ENCODE measurements at places on chromosomes 16 and 17. TPM values are rescaled to one million over a fixed set of nuclear protein-coding genes. Genes with fewer than 3 reads are reported as not detected.

ABCA3 gene
- under 0.01 TPM for total RNA-seq

MARVELD3 gene
- 50.8 TPM for total RNA-seq

KRT27 gene
- total RNA-seq = not detected

ETV4 gene
- total RNA-seq = 129 TPM

GRB7 gene
- 127 TPM for total RNA-seq

GJC1 gene
- not detected for total RNA-seq

RHBDL3 gene
- total RNA-seq = not detected

HBA2 gene
- total RNA-seq = not detected

CMTM4 gene
- total RNA-seq = 70.2 TPM

CBX8 gene
- total RNA-seq = 14.4 TPM

MPHOSPH6 gene
- 16.8 TPM for total RNA-seq

CBFA2T3 gene
- total RNA-seq = not detected

ATP2A3 gene
- 10.9 TPM for total RNA-seq

SLC47A1 gene
- total RNA-seq = not detected

KRT24 gene
- not detected for total RNA-seq

TPSAB1 gene
- not detected for total RNA-seq

SOST gene
- total RNA-seq = not detected

KRTAP2-1 gene
- not detected for total RNA-seq

DNASE1L2 gene
- 0.99 TPM for total RNA-seq

NTN1 gene
- total RNA-seq = 0.03 TPM

PHKB gene
- 24.9 TPM for total RNA-seq
